ENCODE measurements at places on chromosomes 5 and 9.

- no peak for DNase-seq
Observed at GRCh38 chr9:69319324-69320025, 5.5 kb upstream of the ENTREP1 start.

GRCh38 chr5:102958481-102959011 is 161.4 kb downstream of the GIN1 start:
- no peak for DNase-seq

DNA sequence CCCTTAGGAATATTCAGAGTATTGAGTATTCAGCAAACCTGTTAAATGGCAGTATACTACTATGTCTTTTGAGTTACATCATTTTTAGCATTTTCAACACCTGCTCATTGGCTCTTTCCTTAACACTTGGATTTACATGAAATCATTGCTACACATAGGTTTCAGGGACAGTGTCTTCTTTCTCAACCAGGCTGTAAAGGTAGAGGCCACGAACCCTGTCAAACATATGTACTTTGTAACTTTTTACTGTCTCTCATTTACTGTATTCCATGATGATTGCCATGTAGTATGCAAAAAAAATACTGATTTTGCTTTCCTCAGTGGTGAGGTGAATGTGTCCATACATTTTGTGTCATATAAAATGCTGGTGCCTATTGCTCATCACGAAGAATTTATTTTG is 264.4 kb downstream of the SLCO4C1 start:
- DNase-seq, result no peak

GRCh38 chr5:55022450-55022849 is 1.6 kb upstream of the GZMK start:
- no peak for DNase-seq

GRCh38 chr5:10600626-10601245 is 36.9 kb downstream of the ANKRD33B start:
- no peak for DNase-seq

- DNase-seq, result no peak
Observed at GRCh38 chr9:71767776-71768321, 464 bp downstream of the CEMIP2 start.

DNA sequence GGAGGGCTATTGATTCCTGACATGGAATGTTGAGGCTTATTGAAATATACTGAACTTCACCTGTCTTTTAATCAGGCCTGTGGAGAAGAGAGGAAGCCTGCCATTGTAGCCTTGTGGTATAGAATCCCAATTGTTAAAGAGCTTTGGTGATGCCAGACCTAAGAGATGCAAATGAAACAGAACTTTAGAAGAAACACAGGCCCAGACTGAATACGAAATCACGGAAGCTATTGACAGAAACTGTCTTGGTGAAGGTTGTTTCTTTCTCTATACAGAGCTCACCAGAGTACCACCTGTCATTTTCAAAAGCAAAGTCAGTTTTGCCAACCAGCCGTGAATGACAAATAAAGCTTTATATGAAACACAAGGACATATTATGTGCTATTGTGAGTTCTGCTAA is 660.3 kb downstream of the ISL1 start:
- no peak for DNase-seq

GRCh38 chr9:96050861-96051155 is 175.3 kb downstream of the ERCC6L2 start:
- DNase-seq, result no peak

DNA sequence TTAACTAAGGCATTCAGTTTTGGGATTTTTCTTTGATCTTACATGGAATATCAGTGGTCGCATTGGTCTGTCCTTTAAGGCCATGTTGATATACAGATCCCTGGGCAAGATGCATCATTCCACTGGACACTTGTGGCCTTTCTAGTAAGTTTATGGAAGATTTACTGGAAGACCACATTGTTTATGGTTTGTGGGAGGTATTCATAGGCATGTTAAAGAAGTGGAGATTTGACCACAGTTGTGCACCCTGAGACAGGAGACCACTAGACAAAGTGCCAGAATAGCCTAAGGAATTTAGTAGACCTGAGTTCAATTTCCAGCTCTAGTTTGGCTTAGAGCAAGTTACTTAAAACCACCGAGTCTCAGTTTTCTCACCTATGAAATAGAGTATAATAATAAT is 383.1 kb upstream of the PAPPA start:
- no peak for DNase-seq

- no peak for DNase-seq
Observed at GRCh38 chr5:142973932-142974331, 203.8 kb downstream of the ARHGAP26 start.

- no peak for DNase-seq
Observed at GRCh38 chr9:96025995-96026602, 150.6 kb downstream of the ERCC6L2 start.

DNA sequence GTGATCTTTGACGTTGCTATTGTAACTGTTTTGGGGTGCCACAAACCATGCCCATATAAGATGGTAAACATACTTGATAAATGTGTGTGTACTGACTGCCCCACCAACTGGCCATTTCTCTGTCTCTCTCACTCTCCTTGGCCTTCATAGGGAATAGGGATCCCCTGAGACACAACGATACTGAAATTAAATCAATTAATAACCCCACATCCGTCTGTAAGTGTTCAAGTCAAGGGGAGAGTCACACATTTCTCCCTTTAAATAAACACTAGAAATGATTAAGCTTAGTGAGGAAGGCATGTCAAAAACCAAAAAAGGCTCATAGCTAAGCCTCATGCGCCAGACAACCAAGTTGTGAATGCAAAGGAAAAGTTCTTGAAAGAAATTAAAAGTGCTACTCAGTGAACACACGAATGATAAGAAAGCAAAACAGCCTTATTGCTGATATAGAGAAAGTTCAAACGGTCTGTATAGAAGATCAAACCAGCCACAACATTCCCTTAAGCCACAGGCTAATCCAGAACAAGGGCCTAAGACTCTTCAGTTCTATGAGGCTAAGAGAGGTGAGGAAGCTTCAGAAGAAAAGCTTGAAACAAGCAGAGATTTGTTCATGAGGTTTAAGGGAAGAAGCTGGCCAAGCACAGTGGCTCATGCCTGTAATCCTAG is 111.1 kb downstream of the UGCG start:
- no peak for DNase-seq

- no peak for DNase-seq
Observed at GRCh38 chr9:104088416-104088815, 5.7 kb upstream of the SMC2 start.

- DNase-seq, result no peak
Observed at GRCh38 chr9:92709954-92710353, 40.0 kb upstream of the IPPK start.

DNA sequence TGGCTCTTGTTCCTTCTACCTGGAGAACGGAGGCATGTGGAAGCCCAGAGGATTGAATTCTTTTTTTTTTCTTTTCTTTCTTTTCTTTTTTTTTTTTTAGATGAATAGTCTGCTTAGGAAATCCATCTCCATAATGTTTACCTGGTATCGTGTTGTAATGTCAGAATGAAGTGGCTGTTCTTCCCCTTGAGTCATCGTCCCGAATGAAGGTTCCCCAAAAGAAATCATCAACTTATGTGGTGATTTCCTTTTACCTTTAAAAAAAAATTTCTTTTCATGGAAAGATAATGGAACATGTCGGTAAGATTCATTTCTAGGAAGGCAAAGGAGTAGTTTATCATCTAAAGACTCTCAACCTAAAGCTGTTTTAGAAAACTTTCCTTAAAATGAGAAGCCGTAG is 59.7 kb downstream of the DOCK8 start:
- no peak for DNase-seq

DNA sequence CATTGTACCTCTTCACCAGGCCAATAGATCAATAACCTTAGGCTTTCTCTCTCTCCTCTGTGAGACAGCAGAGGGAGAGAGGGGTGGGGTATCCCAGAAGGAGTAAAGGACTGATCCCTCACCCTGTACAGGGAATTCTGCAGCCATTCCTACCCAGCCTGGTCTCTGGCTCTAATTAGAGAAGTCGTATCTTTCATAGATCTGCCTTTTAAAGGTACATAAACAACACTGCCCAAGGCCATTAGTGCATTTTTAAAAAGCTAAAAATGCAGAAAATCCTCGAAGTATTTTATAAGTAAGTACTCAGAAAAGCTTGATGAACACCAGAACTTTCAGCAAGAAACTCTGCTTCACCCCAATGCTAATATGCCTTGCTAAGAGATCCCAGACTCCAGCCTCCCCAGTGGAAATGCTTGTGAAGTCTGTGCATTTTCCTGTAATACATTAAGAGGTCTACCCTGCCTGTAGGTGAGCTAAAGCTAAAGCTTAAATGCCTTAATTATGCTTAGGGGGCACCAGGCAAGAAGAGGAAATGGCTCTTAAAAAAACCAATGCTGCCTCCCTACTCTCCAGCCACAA is 200.0 kb upstream of the ANKRD55 start:
- DNase-seq, result no peak

DNA sequence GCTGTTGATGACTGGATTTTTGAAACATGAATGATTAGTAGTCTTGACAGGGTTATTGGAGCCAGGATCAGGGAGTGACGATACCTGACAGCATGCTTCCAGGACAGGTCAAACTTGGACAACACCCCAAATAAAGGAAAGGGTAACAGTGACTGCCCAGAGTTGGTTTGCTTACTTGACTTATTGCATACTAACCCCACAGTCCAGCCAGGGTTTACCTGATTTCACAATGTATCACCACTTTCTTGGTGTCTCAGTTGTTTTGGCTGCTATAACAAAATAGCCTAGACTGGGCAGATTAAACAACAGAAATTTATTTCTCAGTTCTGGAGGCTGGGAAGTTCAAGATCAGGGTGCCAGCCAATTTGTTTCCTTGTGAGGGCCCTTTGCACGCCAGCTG is 301.0 kb upstream of the VLDLR start:
- DNase-seq, result no peak
